ENCODE measurements at places on chromosomes 2 and 18. TPM values are rescaled to one million over a fixed set of nuclear protein-coding genes. Genes with fewer than 3 reads are reported as not detected.

Gene MBP
- total RNA-seq: 6.3 TPM

Gene RAB11FIP5
- total RNA-seq: 103 TPM

Gene CCDC150
- total RNA-seq: 10.9 TPM

Gene DNER
- not detected for total RNA-seq

Gene C2orf15
- not detected for total RNA-seq

- no peak for DNase-seq
These were observed 28.8 kb downstream of the TUBB6 start for GRCh38 chr18:12336887-12337286.

- peak; percentile 67 for DNase-seq
These were observed 232.3 kb downstream of the DYM start for GRCh38 chr18:49228187-49228586.

GRCh38 chr2:150487537-150488429 is at the start of gene RND3:
TSS of gene RND3 (minus strand) at chr2:150487667. CDS start at chr2:150487417, 250 bp downstream.
- peak; percentile 99 for DNase-seq

DNA sequence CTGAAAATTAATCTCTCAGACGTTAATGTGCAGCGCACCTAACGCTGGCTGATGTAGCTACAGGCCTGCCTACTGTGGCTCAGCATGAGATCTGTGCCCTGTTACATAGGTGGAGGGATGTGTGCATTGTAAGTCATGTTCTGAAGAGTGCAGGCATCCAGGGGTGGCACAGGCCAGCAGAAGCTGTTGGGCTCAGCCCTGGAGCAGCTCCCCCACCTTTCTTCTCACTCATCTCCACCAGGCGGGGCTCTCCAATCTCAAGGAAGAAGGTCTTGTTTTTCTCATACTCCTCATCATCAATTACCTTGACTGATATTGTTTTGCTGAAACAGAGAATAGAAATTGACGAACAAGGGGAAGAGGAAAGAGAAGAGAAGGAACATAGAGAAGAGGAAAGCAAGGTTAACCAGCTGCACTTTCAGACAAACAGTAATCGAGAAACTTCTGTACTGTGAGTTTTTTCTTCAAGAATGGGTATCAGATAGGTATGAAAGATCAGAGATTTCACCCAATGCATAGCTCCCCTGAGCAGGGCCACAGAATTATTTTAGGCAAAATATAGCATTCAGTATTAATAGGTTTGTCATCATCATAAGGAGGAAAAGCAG is 273.6 kb downstream of the SLC8A1 start:
- no peak for DNase-seq

GRCh38 chr2:12953596-12953995 is 236.9 kb downstream of the TRIB2 start:
- no peak for DNase-seq

DNA sequence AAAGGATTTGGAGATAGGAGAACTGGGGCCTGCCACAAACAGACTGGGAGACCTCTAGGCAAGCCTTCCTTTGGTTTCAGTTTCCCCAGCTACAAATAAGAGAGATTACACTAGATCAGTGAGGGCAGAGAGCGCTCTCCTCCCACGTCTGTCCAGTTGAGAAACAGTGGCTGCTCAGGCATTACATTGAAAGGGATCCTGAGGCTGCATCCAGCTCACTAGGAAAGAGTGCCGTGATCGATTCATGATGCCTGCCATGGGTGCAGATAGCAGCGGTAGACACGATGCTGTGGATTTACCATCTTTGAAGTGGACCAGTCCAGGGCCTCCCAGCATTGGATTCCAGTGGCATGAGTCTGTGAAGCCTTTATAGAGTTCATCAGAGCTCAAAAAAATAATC is 62.6 kb downstream of the EN1 start:
- no peak for DNase-seq

- DNase-seq: peak; percentile 62
These were observed 59.4 kb downstream of the HK2 start for GRCh38 chr2:74893332-74893731.

DNA sequence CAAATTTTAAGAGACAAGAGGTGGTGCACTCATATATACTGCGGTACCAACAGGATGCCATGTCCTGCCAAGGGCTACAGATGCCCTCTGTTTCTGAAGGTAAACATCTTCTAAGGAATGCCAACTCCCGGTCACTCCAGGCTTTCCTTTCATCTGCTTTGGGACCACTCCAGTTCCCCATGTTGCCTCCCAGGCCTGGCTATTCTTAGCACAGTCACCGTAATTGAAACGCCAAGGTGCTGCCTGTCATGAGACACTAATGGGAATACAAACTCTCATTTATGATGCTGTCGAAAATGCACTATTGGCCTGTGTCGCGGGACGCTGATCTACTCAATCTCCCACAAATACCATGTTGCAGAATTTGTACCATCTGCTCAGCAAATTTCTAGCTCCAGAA is 79.6 kb downstream of the KLF7 start:
- DNase-seq: no peak

GRCh38 chr18:6327895-6328620 is 86.7 kb downstream of the L3MBTL4 start:
- no peak for DNase-seq

DNA sequence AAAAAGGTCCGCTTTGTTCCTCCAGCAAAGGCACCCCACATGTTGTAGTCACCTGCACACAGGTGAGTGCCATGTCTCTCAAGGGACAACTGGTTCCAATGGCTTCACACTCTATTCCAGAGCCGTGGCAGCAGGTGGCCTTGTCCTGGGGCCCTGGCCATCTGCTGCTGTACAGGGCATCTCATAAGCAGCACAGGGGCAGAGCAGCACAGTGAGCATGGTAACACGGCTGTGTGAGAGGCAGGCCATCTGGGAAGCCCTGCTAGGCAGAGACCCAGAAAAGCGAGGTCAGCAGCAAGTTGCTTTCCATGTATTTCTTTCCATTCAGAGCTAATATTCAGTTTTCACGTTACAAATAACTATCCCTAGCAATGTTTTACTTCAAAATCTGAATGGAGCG is 54.7 kb downstream of the CMPK2 start:
- no peak for DNase-seq

DNA sequence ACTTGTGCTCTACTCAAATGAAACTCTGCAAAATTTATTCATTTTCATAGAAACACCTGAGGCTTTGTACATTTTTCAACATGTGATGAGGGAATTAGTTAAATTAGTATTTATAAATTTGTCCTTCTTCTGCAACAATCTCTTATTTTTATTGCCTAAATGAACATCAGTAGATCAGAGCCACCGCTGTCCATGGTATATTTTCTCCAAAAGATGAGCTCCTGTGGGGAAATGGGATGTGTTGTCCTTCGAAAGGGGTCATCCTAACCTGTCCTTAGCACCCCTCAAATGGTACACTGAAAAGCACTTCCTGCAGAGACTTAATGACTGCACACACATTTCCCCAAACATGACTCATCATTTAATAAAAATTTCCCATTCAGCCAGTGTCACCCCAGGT is 714.6 kb downstream of the MBD2 start:
- DNase-seq: no peak

DNA sequence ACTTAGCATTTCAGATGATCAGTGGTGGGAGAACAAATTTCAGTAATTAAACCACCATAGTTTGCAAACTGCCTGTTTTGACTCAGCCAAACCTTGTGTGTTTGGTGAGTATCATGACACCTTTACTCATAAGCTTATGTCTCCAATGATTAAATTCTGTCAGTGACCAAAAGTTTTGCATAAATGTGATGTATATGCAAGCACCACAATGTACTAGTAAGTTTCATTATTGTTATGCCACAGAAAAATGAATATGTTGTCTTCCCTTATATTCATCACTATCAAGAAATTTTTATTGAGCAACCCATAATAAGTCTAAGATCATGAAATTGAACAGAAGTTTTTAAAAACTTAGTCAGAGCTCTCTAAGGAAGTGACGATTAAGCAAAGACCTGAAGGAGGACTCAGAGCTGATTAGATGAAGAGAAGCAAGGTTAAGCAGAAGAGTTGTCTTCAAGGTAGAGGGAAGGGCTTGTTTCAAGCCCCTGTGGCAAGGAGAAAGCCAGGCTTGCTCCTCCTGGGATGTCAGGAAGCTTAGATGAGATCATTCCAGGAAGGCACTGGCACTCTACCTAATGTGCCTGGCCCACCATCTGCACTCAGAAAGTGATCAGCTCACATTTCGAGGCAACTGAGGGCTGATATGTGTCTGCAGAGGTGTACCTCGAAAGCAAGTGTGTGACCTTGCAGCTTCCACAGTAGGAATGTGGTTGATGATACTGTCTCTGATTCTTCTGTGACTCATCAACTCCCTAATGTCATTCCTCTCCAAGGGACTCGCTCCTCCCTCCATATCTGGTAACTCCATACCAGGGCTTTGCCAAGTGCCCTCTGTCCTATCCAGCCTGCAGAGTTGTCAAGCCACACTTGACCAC is 54.7 kb downstream of the KCTD18 start:
- peak; percentile 7 for DNase-seq

DNA sequence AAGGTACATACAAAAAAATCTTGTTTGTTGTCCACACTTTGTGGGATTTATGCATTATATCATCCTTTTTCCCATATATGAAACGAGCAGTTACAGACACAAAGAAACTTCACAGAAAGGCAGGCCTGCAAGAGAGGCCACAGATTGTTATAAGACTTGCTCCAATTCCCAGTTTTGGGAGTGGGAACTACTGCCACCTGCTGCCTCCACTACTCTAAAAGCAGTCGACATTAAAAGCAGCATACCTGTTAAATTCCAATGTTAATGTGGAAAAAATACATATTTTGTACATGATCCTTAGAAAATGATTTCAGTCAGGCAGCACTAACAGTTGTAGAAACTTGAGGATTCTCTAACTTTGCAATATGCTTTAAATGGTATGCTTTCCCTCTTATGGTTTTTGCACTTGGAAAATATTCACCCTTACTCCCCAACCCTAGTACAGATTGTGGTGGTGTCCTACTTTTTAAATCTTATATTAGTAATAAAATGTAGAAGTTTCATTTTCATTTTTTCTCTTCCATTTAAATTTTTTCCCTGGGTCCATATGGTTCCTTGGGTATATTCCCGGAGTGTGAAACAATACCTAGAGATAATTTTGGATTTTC is 37.9 kb downstream of the SLC38A11 start:
- DNase-seq: peak; percentile 72

DNA sequence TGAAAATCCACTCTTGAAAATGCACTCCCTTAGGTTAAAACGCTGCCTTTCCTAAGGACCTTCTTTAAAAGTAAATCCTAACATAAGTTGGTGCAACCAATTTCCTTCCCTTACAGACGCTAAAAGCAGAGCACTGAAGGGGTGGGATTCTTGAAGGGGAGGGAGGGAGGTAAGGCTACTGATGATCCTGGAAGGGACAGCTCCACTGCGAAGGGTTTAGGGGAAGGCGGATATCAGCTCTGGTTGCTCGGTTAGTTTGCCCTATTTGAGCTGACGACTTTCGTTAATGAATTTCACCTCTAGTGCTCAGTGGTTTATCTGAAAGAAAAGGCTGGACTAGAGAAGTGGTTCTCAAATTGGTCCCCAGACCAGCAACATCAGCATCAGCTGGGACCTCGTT is 49.7 kb upstream of the SIGLEC15 start:
- DNase-seq: no peak

- DNase-seq: no peak
These were observed 33.9 kb downstream of the ADRA2B start for GRCh38 chr2:96082211-96083063.

DNA sequence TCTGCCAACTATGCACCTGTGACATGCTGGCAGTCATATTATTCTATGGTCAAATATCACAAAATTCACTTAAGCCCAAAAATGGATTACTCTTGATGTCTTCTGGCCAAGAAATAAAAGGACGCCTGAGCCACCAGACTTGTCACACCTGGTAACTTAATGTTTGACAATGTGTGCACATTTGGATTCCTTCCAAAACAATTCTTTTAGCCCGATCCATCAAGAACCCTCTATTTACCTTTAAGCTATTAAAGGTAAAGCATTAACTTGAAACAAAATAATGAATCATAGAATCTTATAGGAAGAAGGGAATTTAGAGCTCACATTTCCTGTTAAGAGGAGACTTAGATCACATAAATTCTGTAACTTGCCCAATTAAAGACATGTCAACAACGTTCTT is 46.5 kb upstream of the NFU1 start:
- peak; percentile 11 for DNase-seq
